ENCODE measurements at places on chromosomes 2 and 18.

GRCh38 chr2:200716386-200716785 lies 95.3 kb upstream of the BZW1 start:
- no peak for DNase-seq

DNA sequence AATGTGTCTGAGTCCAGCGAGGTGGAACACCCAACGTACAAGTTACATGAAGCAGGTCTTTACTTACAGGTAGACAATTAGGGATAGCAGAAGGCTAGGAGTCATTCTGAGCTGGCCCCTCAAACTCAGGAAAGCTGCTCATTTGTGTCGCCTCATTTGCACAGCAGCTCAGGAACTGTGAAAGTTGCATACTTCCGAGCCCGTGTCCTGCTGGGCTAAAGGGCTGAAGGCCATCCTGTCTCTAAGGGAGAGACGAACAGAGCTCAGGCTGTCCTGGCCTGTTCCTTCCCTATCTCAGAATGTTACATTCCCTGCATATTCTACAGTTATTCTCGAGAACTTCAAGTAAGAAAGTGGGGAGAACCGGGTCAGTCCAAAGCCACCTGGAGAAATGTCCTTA lies 99.0 kb downstream of the FAM124B start:
- no peak for DNase-seq

DNA sequence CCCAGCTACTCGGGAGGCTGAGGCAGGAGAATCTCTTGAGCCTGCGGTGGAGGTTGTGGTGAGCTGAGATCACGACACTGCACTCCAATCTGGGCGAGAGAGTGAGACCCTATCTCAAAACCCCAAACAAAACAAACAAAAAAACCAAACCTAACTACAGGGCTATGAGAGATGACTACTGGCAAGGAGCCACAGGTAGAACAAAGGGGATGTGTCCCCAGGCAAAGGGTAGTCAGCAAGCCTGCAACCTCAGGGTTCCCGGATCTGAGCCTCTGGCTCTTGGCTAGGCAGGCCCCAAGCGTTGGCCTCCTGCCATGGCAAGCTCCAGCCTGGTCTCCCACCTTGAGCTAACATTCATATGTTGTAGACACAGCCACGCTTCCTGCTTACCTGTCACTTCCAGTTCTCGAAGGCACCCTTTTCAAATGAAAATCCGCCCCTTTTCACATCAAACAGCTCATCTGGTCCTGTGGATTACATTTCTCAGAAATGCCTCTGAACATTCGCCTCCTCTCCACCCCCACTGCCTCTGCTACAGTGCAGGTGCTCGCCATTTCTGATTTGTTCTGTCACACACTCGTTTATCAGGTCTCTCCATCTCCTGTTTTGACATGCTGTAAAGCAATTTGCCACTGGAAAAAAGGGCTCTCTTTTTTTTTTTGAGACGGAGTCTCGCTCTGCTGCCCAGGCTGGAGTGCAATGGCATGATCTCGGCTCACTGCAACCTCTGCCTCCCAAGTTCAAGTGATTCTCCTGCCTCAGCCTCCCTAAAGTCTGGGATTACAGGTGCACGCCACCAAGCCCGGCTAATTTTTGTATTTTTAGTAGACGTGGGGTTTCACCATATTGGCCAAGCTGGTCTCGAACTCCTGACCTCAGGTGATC lies 13.1 kb upstream of the ACTR3 start:
- DNase-seq, result peak; percentile 19

DNA sequence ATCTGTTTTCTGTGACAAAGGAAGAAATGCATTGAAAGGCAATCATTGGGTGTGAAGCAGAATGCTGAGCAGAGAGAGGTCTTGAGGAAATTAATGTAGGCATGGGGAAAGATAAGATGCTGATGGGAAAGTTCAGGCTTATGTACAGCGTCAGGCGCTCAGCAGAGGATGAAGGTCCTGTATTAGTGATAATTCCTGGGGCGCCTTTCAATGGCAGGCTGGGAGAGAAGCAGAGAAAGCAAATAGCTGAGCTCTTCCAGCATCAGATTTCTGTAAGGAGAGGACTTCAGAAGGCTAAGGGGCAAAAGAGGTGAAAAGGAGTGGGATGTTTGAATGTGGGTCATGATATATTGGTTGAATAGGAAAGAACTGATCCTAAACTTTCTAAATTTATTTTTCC lies 129.8 kb downstream of the HNMT start:
- no peak for DNase-seq

DNA sequence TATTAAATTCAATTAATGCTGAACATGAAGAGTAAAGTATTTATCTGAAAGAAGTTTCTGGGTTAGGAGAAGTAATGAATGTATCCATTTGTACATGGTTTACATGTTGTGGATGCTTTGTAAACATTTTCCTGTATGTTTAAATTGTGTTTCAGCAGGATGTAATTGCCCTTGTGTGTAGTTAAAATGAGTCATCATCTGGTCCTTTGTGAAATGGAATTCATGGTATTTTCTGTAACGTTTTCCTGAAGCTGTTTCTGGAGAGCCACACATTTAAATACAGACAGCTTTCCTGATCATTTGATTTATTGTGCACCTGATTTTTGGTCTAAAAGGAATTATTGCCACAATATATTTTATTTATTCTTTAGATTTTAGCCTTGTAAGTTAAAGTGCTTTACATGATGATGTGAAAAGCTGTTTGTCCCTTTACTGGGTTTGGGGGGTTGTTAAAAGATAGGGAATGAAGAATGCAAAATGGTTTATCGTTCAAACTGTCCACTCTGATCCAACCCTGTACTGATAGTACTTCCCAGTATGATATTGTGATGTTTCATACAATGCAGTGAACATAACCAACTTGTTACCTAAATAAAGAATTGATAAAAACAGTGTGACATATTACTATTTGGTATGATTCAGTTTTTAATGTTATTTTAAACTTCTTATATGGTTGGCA lies 41.7 kb upstream of the SLC3A1 start:
- DNase-seq, result no peak

Measured in stimulated activated CD4-positive, alpha-beta T cell treated with anti-CD3 and anti-CD28 coated beads, Interleukin-1b, Interleukin-23, amount 100 ng/mL, for 1 hour (primary cell).